Naive thymus-derived CD8-positive, alpha-beta T cell (primary cell): ENCODE measurements at places on chromosomes 13 and 19. TPM values are rescaled to one million over a fixed set of nuclear protein-coding genes. Genes with fewer than 3 reads are reported as not detected.

GRCh38 chr19:13744174-13744573 is 20.1 kb upstream of the MRI1 start:
- DNase-seq, result no peak
- H3K4me1 ChIP-seq, result peaks cover 11% of the 10 kb centered on the region
- no peaks in the 10 kb centered on the region for H3K27me3 ChIP-seq
- peaks cover 3% of the 10 kb centered on the region for H3K36me3 ChIP-seq
- H3K27ac ChIP-seq, result no peak overlapping the region
- no peak overlapping the region for H3K4me3 ChIP-seq

- no peak for DNase-seq
- no peak overlapping the region for H3K27ac ChIP-seq
- H3K4me1 ChIP-seq, result peaks cover 37% of the 10 kb centered on the region
- no peaks in the 10 kb centered on the region for H3K27me3 ChIP-seq
- H3K4me3 ChIP-seq, result peak overlapping the region; percentile 70
These were observed 2.3 kb downstream of the TFDP1 start for GRCh38 chr13:113586661-113587479.

Gene SKA3
- polyA plus RNA-seq, result 0.79 TPM

Gene ZNF146
- 88.6 TPM for polyA plus RNA-seq

Gene RASGRP4
- not detected for polyA plus RNA-seq
